ENCODE measurements at places on chromosomes 5 and 9.

DNA sequence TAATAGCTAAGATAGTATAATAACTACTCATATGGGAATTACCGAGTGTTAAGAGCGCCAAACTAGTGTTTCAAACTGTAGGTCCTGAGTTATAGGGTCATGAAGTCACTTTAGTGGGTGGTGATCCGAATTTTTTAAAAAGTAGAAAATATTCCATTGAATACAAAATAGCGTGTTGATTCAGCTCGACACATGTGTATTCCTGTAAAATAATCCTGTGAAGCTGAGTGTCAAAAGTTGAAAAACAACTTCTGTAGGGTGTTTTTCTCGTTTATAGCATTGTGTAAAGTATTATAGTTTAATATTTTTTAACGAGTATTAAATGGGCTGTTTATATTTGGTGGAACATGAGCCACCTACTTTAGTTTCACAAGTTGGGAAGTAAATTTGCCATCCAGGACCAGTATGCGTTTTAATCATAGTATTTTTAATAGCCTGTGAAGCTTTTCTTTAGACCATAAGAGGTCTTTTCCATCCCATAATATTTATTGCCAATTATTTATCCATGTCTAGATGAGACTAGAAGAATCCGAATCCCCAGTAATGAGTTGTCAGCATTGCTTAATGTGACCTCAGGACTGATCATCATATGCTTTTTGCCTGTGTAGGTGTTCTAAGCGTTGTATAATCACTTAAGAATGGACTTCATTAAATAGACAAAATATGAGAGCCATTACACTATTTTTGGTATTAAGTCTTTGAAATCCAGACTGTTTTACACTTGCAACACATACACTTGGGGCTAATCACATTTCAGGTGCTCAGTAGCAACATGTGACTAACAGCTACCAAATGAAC lies 84.1 kb downstream of the PTPDC1 start:
- DNase-seq, result no peak

DNA sequence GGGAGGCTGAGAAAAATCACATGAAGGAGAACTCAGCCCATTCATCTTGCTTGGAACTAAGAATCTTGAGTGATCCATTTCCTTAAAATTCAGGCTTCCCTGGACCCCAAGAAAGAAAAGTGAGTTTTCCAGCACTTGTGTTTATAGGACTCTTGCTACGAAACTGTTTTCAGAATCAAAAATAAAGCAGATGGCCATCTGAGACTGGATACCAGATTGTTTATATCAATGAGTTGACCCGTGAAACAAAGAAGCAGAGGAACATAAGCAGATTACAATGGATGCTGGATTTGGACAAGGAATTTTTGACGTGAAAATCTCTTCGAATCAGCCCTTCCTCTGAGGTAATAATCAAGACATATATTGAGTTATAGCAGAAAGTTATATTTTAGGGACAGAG lies 223.2 kb downstream of the SYK start:
- DNase-seq, result no peak

DNA sequence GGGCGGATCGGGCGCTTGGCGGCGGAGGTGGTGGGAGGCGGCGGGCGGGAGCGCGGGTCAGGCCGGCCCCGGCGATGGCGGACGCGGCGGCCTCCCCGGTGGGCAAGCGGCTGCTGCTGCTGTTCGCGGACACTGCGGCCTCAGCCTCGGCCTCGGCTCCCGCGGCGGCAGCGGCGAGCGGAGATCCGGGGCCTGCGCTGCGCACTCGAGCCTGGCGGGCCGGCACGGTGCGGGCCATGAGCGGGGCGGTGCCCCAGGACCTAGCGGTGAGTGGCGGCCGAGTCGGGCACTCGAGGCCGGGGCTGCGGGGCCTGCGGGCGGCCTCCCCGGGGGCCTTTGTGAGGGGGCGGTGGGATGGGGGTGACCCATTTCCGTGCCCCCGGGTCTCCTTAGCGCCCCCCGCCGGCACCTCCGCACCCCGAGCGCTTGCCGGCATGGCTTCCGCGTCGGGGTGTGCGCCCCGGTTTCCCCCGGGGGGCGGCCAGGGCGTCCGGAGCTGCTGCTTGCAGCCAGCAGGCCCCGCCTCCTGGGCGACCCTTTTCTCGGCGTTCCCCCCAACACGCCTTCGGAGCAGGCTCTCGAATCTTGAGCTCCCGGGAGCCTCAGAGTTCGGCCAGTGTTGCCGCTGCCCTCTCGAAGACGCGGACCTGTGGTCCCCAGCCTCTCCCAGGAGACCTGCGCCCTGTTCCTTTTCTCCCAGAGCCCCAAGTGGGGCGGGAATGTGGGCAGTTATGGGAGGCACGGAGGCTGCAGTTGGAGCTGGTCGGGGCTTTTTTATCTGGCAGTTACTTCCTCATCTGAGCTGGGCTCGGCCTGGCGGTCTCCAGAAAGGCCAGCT lies 456 bp downstream of the KDM3B start:
- no peak for DNase-seq

DNA sequence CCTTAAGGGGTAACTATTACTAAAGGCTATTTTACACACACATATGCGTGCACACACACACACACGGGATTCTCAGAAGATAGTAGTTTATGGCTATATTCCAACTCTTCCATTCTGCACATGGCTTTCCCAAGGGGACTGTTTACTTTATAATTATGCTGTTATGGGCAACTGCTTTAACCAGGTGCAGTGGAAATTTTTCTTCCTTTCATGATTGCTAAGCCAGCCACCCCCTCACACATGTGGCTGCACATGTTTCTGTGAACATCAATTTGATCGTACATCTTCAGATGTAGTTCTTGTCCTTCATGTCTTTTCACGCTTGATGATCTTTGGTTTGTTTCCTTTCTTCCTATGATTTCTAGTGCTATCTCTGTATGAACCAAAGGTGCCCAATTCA lies 37.0 kb downstream of the MRPS30 start:
- no peak for DNase-seq

- no peak for DNase-seq
Measured at GRCh38 chr5:159777049-159777660, 139.1 kb upstream of the ADRA1B start.

DNA sequence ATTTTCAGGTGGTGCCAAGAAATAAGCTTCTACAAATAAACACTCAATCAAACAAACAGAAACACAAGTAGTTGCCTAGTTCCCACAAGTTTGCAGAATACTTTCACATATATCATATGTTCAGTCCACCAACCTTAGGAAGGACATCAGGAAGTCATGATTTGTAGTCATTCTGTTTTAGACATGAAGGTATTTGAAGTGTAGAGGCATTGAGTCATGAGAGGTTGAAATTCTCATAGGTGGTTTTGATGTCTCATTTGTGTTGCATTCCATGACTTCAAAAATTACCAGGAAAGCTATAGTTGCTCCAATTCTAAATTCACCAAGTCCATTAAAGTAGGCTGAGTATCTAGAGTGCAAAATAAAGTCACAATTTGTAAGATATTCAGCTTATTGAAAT lies 159.0 kb downstream of the KCTD16 start:
- DNase-seq, result no peak

DNA sequence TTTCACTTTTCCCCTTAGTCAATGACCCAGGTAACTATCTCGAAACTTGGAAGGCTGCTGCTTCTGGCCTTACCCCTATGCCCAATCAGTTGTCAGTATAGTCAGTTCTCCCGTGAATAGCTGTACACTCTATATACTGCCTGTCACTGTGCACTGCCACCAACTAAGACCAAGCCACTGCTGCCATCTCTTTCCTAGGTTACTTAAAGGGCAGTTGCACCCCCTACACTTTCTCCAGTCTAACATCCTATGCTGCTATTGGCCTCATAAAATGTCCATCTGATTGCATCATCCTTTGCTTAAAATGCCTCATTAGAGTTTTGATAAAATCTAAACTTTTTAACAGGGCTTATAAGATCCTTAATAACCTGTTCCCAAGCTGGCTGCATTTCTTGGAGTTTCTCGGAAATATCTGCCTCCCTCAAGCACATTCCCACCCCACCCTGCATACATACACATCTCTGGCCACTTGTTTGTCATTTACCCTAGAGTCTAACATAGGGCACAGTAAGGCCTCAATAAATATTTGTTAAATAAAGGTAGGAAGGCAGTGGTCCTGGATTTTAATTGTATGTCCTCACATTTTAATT lies 32.8 kb upstream of the TNFAIP8 start:
- DNase-seq, result no peak

- no peak for DNase-seq
Measured at GRCh38 chr9:89684218-89684617, 79.4 kb downstream of the GADD45G start.

GRCh38 chr5:95072281-95072680 lies 212.6 kb downstream of the MCTP1 start:
- no peak for DNase-seq

Measured in COLO829 (cell line).